CMK (cell line): ENCODE measurements at places on chromosomes 2 and 18.

GRCh38 chr2:181985632-181986205 is at the start of gene PPP1R1C:
TSS of gene PPP1R1C (plus strand) at chr2:181985853. CDS start at chr2:181986111, 258 bp downstream.
- DNase-seq, result no peak

GRCh38 chr2:218016810-218017209 is 14.0 kb upstream of the TNS1 start:
- DNase-seq, result no peak

GRCh38 chr2:111200333-111200881 is 79.7 kb downstream of the BCL2L11 start:
- DNase-seq, result no peak

GRCh38 chr2:172256886-172257285 is 154.2 kb upstream of the DLX2 start:
- DNase-seq, result no peak

DNA sequence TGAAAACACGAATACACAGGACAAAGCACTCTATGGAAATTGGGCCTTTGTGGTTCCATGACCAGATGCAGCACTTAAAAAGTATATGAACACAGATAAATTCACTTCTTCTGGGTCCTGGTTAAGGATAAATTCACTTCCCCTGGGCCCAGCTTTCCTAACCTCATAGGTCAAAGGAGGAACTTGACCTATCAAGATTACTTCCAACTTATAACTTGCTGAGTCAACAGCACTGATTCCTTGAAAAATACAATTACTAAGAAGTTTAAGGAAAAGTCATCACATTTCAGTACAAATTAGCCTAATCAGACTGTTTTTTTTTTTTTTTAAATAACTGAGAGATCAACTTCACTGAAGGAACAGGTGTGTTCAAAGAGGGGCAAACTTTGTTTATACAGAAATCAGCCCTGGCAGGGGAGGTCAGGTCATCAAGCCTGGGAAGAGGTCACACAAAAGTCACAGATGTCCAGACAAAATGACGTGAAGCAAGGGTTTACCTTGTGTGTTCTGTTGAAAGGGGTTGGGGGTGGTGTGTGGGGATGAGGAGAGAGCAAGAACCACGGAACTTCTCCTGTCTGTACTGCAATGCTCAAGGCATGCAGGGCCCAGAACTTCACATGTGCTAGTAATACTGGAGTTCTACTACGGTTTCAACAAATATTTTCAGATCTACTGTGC is 55.8 kb downstream of the PPP4R1 start:
- no peak for DNase-seq

DNA sequence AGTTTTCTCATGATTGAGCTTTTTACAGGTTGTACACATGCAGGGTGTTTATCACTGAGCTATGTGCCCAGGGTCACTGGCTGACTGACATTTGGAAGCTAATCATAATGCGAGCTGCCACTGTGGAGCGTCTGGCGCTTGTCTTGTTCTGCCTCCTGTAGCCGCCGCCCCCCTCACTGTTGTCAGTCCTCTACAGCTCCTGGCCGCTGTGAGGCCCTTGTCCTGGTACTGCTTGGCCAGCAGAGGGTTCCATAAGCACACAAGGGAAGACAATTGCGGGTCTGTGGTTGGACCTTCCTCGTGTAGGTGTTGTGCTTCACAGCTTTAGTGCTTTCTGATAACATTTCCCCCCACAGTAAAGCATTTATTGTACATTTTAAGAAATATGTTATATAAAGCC is 105.6 kb upstream of the LDLRAD4 start:
- peak; percentile 30 for DNase-seq

- DNase-seq, result peak; percentile 61
Observed at GRCh38 chr18:48022531-48023329, 92.3 kb upstream of the SMAD2 start.

DNA sequence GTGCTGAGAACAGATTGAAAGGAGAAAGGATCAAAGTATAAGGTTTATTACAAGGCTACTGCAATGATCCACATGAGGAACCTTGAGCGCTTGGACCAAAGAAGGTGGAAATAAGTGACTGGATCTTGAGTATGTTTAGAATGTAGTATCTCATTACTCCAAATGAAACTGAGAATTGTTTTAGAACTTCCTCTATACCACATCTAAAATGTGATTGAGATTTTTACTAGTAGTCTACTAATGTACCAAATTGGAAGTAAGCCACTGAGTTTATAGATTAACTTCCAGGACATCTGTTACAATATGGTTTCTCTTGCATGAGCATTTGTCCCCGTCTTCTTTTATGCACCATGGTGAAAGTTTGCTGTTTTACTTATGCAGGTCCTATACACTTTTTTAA is 300.5 kb downstream of the SUCLG1 start:
- DNase-seq, result no peak

DNA sequence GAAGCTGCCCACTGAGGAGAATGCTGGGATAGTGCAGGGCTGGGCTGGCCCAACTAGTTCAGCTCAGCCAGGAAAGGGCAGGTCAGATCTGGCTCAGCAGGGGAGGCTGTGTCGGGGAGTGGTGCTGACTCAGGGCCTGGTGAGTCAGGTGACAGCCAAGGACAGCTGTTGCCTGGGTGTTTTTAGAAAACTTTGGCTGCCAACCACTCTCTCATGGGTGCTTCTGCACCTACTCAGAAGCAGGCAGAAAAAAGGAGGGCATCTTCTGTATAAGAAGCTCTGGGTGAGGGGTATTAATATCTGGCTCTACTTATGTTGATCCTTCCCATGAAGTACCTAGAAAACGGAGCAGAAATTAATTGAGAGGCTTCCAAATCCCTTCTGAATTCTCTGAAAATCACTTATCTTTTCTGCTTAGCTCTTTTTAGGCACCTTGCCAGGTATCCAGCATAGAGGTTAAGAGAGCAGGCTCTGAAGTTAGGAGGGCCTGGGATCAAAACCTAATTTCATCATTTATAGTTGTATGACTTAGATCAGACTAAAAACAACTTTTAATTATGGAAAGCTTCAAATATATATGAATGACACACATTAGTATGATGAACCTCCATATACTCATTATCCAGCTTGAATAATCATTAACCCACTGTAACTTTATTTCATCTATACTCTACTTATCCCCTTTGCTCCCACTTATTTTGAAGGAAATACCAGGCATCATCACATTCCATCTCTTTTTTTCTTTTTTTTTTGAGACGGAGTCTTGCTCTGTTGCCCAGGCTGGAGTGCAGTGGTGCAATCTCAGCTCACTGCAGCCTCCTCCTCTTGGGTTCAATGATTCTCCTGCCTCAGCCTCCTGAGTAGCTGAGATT is 15.5 kb upstream of the RAB10 start:
- no peak for DNase-seq

DNA sequence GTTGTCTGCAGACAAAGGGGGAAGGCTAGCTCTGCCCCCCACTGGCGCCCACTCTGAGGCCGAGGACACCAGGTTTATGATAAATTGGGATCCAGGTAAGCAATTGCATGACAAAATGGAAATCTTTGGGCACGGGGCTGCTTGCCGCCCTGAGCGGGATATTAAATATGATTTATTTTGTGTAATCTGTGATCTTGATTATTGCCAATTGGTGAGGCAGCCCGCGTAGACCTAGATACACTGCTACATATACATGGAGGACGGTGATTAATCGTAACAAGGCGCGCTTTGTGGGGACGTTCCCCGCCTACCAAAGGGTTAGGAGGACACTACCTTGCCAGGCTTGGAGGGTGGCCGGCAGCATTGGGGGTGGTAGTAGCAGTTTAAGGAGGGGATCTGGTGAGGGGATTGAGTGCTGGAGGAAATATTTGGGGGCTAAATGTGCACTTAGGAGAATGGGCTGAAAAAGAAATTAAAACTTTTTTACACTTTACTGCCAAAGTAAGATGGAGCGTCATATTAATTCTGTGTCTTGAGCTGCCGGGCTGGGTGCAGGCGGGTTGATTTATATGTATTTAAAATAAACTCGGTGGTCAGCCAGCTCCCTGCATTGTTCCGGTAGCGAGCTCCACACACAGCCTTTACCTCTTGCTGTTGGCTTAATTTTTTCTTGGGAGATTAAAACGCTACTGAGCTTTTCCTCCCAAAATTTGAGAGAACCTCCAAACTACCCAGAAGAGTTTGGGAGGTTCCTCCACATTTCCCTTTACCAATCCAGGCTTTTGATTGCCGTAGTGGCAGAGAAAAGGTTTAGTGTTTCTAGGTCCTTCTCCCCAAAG is 4.1 kb downstream of the HOXD3 start:
- DNase-seq, result no peak

- no peak for DNase-seq
Observed at GRCh38 chr2:174511580-174512260, 24.9 kb upstream of the GPR155 start.

DNA sequence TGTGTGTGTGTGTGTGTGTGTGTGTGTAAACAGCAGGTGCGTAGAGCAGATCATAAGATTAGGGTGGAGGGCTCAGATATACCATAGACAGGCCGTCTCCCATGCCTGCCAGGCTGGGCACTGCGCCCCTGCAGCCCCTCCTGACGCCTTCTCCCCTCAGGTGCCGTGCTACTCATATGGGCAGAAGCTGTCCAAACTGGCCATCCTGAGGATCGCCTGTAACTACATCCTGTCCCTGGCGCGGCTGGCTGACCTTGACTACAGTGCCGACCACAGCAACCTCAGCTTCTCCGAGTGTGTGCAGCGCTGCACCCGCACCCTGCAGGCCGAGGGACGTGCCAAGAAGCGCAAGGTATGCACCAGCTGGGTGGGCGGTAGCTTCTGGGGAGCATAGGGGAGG is 10.0 kb downstream of the ATOH8 start:
- no peak for DNase-seq

DNA sequence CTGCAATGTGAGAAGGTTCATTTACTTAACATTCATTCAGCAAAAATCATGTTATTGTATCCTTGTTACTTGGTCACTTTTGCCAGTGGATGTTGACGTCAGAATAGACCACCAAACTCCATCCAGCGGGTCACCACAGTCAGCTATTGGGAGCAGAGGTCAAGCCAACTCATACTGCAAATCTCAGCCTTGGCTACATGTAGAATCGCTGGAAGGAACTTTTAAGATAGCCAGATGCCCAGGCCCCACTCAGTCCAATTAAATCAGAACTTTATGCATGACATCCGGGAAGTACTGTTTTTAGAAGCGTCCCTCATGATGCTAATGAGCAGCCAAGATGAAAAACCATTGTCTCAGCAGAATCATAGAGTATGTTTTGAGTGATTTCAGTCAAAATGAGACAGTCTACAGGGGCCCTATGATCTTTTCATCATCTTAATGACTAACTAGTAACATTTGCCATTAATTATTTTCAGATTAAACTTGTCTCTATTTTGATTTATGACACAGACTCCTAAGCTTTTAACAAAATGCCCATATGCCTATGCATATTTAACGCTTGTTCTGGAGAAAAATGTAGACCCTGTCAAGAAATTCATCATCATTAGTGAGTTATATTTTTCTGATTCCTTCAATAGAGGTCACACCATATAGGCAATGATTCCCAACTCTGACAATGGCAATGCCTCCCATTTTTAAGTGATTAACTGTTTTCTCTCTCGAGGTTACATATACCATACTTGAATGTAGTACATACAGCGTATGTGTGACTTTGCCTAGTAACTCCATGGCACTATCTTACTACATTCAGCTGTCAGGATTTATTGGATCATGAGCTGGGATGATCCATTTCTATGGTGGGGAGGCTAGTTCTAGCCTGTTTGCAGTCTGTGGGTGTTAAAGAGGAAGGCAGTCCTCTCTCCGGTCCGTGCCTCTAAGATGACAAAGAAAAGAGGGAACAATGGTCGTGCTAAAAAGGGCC is 63.7 kb upstream of the CCBE1 start:
- no peak for DNase-seq
